Muscle of leg (tissue), 16 donors: ENCODE measurements at places on chromosomes 7 and 10. TPM values are rescaled to one million over a fixed set of nuclear protein-coding genes. Genes with fewer than 3 reads are reported as not detected.
A peak's percentile ranks its signal among the peaks of the same experiment; 100 is the strongest.

DNA sequence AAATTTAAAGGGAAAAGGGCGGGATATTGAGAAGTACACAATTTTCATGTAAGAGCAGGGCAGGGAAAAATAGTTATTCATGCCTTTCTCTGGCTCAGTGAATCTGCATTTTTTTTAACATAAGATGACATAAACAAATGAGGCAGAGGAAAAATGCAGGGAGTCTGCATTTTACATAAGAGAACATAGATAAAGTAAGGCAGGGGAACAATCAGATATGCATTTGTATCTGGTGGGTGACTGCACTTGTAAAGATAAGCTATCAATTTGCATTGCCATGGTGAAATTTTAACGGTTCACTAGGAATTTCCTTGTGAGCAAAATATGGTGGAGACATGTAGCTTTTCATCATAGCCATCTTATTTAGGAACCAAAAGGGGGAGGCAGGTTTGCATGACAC is 33.5 kb downstream of the ALOX5 start:
- peaks cover 11% of the 10 kb centered on the region for H3K27me3 ChIP-seq
- no peak overlapping the region for H3K4me3 ChIP-seq
- H3K36me3 ChIP-seq = no peaks in the 10 kb centered on the region
- no peaks in the 10 kb centered on the region for H3K4me1 ChIP-seq

LRRN3 gene
- 10.1 TPM for total RNA-seq

DNA sequence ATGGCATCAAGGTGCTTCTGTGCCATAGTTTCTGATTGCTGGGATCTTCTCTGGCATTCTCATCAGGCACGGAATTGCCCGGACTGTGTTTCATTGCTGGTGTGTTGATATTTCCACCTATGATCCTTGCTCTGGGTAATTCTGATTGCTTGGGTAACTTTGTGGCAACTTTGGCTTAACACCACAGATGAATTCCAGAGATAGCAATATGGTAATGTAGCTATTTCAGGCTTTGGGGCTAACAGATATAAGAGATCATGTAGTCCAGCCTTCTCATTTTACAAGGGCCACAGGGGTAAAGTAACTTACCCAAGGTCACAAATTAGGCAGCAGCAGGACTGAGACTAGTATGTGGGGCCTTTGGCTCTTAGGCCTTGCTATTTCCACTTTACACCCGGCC is 53.9 kb upstream of the PLPP4 start:
- no peaks in the 10 kb centered on the region for H3K36me3 ChIP-seq
- DNase-seq = no peak
- H3K4me1 ChIP-seq = no peaks in the 10 kb centered on the region
- no peak overlapping the region for H3K4me3 ChIP-seq
- H3K27ac ChIP-seq = no peak overlapping the region

GRCh38 chr10:118290471-118290995 is 51.6 kb downstream of the FAM204A start:
- no peak overlapping the region for H3K4me3 ChIP-seq
- no peak for DNase-seq
- H3K27me3 ChIP-seq = peaks cover 3% of the 10 kb centered on the region
- no peak overlapping the region for H3K27ac ChIP-seq
- no peaks in the 10 kb centered on the region for H3K36me3 ChIP-seq

PLXDC2 gene
- 49.9 TPM for total RNA-seq

TWNK gene
- 5.9 TPM for total RNA-seq

- no peaks in the 10 kb centered on the region for H3K4me1 ChIP-seq
- H3K4me3 ChIP-seq = no peak overlapping the region
- no peak for DNase-seq
- H3K27ac ChIP-seq = no peak overlapping the region
Observed at GRCh38 chr10:88181902-88182600, 318.6 kb downstream of the PTEN start.

DNA sequence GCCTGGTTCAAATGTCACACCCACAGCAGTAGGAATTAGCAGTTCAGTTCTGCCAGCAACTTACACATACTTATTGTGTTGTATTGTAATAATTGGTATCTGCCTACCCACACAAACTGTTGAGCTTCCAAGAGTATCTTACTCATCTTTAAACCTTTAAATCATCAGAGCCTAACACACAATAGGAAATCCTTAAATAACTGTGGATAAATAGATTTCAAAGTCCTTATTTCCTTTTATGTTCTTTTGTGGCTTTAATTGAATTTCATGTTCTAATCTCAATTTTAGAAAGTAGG is 3.9 kb downstream of the CASD1 start:
- H3K27ac ChIP-seq = peak overlapping the region; percentile 98
- H3K4me3 ChIP-seq = no peak overlapping the region

- H3K36me3 ChIP-seq = peaks cover 31% of the 10 kb centered on the region
- no peak for DNase-seq
- H3K27me3 ChIP-seq = no peaks in the 10 kb centered on the region
- H3K4me1 ChIP-seq = no peaks in the 10 kb centered on the region
- H3K4me3 ChIP-seq = no peak overlapping the region
Observed at GRCh38 chr7:158904599-158904998, 48.2 kb downstream of the DYNC2I1 start.

DNA sequence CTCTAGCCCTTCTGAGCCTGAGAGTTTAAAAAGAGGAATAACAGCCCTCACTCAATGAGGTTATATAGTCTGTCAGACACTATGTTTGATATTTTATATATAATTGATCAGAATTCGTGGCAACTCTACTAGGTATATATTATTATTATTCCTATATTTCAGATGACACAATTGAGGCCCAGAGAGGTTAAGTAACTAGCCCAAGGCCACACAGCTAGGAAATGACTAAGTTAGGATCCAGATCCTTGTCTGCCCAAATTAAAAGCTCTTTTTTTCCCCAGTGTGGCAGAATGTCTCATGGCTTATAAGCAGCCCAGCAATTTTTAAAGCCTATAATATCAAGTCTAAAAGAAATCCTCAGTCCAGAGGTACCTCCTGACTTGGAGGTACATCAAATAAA is 1119.9 kb upstream of the AUTS2 start:
- peaks cover 8% of the 10 kb centered on the region for H3K27me3 ChIP-seq
- DNase-seq = no peak
- H3K4me3 ChIP-seq = no peak overlapping the region
- H3K36me3 ChIP-seq = no peaks in the 10 kb centered on the region

DNA sequence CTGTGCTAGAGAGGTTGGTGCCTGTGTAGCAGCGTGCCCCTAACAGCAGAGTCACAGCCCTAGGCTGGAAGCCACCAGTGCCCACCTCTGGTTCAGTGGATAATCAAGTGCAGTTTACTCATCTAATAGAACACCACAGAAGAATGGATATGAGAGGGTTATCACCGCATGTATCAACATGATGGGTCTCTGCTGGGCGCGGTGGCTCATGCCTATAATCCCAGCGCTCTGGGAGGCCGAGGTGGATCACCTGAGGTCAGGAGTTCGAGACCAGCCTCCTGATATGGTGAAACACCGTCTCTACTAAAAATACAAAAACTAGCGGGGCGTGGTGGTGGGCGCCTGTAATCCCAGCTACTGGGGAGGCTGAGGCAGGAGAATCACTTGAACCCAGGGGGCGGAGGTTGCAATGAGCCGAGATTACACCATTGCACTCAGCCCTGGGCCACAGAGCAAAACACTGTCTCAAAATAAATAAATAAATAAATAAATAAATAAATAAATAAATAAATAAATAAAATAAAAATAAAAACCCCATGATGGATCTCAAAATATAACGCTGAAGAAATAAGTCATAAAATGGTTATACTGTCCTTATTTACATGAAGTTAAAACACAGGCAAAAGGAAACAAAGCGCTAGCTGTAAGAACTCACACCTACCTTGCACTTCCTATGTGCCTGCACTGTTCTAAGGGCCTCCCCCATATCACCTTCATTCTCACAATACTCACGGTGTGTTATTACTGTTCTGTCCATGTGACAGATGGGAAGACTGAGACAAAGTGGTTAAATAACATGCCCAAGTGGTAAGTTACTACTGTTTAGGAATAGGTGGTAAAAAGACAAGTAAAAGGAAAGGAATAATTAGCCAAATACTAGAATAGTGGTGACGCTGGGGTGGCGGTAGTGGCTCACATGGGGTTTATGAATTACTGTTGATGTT is 70.9 kb downstream of the AMZ1 start:
- no peaks in the 10 kb centered on the region for H3K27me3 ChIP-seq
- H3K4me3 ChIP-seq = no peak overlapping the region
- peaks cover 67% of the 10 kb centered on the region for H3K4me1 ChIP-seq
- no peaks in the 10 kb centered on the region for H3K36me3 ChIP-seq
- no peak for DNase-seq

- H3K27ac ChIP-seq = no peak overlapping the region
- DNase-seq = no peak
- H3K36me3 ChIP-seq = no peaks in the 10 kb centered on the region
- H3K4me3 ChIP-seq = no peak overlapping the region
- H3K4me1 ChIP-seq = no peaks in the 10 kb centered on the region
- H3K27me3 ChIP-seq = no peaks in the 10 kb centered on the region
Observed at GRCh38 chr7:152847386-152847908, 87.9 kb downstream of the ACTR3B start.

ESYT2 gene
- 46.5 TPM for total RNA-seq

- H3K4me3 ChIP-seq = no peak overlapping the region
- peaks cover 8% of the 10 kb centered on the region for H3K36me3 ChIP-seq
- peaks cover 5% of the 10 kb centered on the region for H3K27me3 ChIP-seq
- peaks cover 20% of the 10 kb centered on the region for H3K4me1 ChIP-seq
- DNase-seq = no peak
Observed at GRCh38 chr7:29884399-29885272, 78.3 kb downstream of the WIPF3 start.

- no peak for DNase-seq
- H3K4me3 ChIP-seq = no peak overlapping the region
- no peaks in the 10 kb centered on the region for H3K4me1 ChIP-seq
- H3K27ac ChIP-seq = no peak overlapping the region
- H3K36me3 ChIP-seq = no peaks in the 10 kb centered on the region
- H3K27me3 ChIP-seq = no peaks in the 10 kb centered on the region
Observed at GRCh38 chr10:62185919-62186692, 82.5 kb downstream of the RTKN2 start.

- H3K4me1 ChIP-seq = peaks cover 53% of the 10 kb centered on the region
- no peaks in the 10 kb centered on the region for H3K36me3 ChIP-seq
- H3K4me3 ChIP-seq = no peak overlapping the region
- DNase-seq = peak; percentile 48
- H3K27me3 ChIP-seq = no peaks in the 10 kb centered on the region
- H3K27ac ChIP-seq = peak overlapping the region; percentile 42
Observed at GRCh38 chr10:31757831-31758230, 170.8 kb downstream of the ARHGAP12 start.

DNA sequence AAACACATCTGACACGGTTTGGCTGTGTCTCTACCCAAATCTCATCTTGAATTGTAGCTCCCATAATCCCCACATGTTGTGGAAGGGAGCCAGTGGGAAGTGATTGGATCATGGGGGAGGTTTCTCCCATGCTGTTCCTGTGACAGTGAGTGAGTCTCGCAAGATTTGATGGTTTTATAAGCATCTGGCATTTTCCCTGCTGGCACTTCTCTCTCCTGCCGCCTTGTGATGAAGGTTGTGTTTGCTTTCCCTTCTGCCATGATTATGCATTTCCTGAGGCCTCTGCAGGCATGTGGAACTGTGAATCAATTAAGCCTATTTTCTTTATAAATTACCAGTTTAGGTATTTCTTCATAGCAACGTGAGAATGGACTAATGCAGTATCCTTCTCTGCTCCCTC is 5.9 kb upstream of the HTR5A start:
- no peaks in the 10 kb centered on the region for H3K36me3 ChIP-seq
- H3K27me3 ChIP-seq = no peaks in the 10 kb centered on the region
- no peak overlapping the region for H3K4me3 ChIP-seq
- no peak for DNase-seq

GRCh38 chr10:95880704-95881103 is 27.1 kb upstream of the CC2D2B start:
- no peaks in the 10 kb centered on the region for H3K4me1 ChIP-seq
- no peaks in the 10 kb centered on the region for H3K27me3 ChIP-seq
- H3K27ac ChIP-seq = no peak overlapping the region
- H3K36me3 ChIP-seq = no peaks in the 10 kb centered on the region
- H3K4me3 ChIP-seq = no peak overlapping the region

GRCh38 chr10:113808168-113808567 is 45.7 kb downstream of the DCLRE1A start:
- H3K27me3 ChIP-seq = peaks cover 5% of the 10 kb centered on the region
- DNase-seq = no peak
- H3K36me3 ChIP-seq = no peaks in the 10 kb centered on the region
- H3K27ac ChIP-seq = no peak overlapping the region
- no peaks in the 10 kb centered on the region for H3K4me1 ChIP-seq
- H3K4me3 ChIP-seq = no peak overlapping the region

INA gene
- 0.13 TPM for total RNA-seq

DNA sequence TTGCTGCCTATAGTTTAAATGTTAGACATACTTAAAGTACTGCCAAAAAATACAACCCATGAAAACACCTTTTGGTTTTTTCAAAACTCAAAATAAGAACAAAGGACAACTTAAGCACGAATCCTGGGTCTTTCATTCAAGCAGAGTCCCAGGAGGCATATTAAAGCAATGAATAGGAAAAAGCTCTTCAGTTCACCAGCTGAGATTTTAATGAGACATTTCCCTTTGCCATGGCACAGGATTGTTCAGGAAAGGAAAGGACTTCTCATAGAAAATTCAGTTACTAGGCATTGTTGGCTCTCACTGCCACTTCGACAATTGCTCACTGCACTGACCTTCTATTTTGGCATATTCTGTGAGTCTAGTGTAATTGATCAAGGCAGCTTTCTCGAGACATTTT is 133.5 kb upstream of the FEZF1 start:
- no peaks in the 10 kb centered on the region for H3K4me1 ChIP-seq
- H3K27me3 ChIP-seq = no peaks in the 10 kb centered on the region
- DNase-seq = no peak
- no peak overlapping the region for H3K4me3 ChIP-seq

- DNase-seq = no peak
- no peaks in the 10 kb centered on the region for H3K36me3 ChIP-seq
- H3K4me3 ChIP-seq = no peak overlapping the region
- H3K27ac ChIP-seq = no peak overlapping the region
Observed at GRCh38 chr10:107899075-107899474, 734.6 kb upstream of the SORCS1 start.

GRCh38 chr7:66330961-66331360 is 125.8 kb downstream of the TPST1 start:
- peak; percentile 88 for DNase-seq
- H3K4me3 ChIP-seq = no peak overlapping the region
- H3K36me3 ChIP-seq = no peaks in the 10 kb centered on the region

DNA sequence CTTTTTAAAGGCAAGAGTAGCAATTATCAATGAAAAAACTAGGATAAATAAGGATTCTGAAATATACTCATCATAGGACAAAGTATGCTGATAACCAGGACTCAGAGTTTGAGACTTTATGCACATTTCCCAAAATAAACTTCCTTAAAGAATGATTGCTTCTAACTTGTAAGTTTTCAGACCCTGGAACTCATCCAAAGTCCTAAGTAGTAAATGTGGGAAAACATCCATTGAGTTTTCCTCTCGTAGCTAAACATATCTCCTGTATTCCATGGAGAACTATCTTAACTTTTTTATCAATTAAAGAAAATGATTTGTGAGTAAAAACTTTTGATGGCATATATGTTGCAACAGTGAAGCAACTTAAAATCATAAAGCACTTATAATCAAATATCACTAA is 285.2 kb upstream of the KLF6 start:
- H3K4me1 ChIP-seq = peaks cover 9% of the 10 kb centered on the region
- no peak overlapping the region for H3K27ac ChIP-seq
- DNase-seq = peak; percentile 77
